ENCODE measurements at places on chromosomes 11 and 22. TPM values are rescaled to one million over a fixed set of nuclear protein-coding genes. Genes with fewer than 3 reads are reported as not detected.

GRCh38 chr22:38397189-38398085 is 57.6 kb downstream of the KCNJ4 start:
- DNase-seq, result peak; percentile 53

DNA sequence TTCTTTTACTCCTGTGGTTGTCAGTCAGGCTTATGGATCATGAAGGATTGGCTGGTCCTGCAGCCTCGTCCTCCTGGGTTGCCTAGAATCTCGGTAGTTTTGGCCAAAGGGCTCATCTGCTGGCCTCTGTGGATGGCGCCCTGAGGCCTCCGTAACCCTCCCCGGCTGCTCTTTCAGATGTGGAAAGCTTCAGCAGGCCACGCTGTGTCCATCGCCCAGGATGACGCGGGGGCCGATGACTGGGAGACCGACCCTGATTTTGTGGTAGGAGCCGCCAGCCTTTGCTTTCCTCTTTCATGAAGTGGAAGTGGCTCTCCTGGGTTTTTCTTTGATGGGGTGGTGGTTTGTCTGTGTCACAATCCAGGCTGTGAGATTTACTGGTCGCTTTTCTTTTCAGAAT is 8.8 kb downstream of the CTTN start:
- no peak for DNase-seq

DNA sequence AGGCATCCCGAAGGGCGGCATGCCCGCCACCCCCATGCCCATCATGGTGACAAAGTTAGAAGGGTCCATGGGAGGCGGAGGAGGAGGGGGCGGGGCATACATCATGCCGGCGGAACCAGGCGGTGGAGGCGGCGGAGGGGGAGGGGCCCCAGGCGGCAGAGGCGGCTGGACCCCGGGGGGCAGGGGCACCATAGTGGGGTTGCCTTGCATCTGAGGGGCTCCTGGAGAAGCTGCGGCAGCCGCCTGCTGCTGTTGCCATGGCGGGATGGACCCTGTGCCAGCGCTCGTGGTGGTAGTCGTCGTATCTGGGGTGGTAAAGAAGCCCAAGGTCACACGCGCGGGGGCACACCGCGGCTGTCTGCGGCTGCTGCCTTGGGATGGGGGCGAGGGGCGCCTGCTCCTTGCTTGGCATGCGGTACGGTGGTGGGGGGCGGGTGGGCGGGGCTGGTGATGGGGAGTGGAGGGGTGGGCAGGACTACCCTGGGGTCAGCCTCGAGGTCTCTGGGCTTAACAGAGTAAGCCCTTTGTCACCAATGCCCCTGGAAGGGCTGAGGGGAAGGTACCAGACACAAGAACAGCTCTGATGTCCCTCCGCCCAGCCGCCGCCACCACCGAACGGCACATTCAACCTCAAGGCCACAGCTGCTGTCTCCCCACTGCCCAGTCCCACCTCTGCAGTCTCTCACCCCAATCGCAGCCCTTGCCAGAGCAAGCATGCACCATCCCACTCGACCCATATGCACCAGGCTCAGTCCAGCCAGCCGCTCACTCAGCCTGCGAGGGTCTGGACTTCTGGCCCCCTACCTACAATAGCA is 6.3 kb upstream of the PYGM start:
- no peak for DNase-seq

- DNase-seq, result peak; percentile 84
These were observed 11.2 kb upstream of the IGLL1 start for GRCh38 chr22:23591201-23591791.

GRCh38 chr11:123362941-123363340 is 67.1 kb upstream of the GRAMD1B start:
- no peak for DNase-seq

C1QTNF5 gene
- total RNA-seq, result 0.32 TPM

- no peak for DNase-seq
These were observed 12.6 kb downstream of the KLHL35 start for GRCh38 chr11:75420224-75421034.

GRCh38 chr22:46001426-46002106 is 24.6 kb upstream of the WNT7B start:
- no peak for DNase-seq

GRCh38 chr11:45048870-45049691 is 97.4 kb upstream of the PRDM11 start:
- DNase-seq, result peak; percentile 69

DNA sequence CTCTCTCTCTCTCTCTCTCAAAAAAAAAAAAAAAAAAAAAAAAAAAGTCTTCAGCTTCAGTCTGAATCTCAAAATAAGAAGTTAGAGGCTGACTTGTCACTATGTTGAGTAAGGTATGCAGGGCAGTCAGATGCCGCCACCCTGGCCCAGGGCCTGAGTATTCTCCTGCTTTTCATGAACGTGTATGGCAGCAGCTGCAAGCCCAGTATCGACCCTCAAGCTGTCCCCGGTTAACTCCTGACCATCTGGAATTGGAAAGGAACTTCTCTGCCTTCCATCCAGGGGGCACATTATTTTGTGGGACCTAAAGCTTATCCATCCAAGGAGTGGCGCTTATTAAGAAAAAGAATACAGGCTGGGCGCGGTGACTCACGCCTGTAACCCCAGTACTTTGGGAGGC is 11.4 kb downstream of the MRGPRD start:
- peak; percentile 10 for DNase-seq

DNA sequence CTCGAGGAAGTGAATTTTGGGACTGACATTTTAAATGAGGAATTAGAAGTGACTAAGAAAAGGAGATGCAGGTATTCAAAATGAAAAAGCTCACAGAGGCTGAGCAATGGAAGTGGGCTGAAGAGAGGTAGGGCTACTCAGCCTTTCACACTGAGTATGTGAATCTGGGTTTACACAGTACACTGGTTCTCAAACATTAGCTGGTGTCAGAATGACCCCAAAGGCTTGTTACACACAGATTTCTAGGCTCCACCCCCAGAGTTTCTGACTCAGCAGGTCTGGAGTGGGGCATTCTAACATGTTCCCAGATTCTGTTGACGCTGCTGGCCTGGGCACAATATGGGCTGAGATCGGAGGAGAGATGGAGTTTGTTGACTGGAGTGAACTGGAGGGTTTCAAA is 32.8 kb downstream of the CADM1 start:
- DNase-seq, result no peak

GRCh38 chr22:44348971-44349560 is 36.3 kb upstream of the SHISAL1 start:
- peak; percentile 63 for DNase-seq

- DNase-seq, result no peak
These were observed 46.1 kb downstream of the RPUSD4 start for GRCh38 chr11:126165311-126165720.

ACR gene
- total RNA-seq, result not detected

- no peak for DNase-seq
These were observed 291.8 kb downstream of the MIAT start for GRCh38 chr22:26949193-26949592.

SLC22A9 gene
- total RNA-seq, result not detected

CBL gene
- total RNA-seq, result 40.5 TPM

DNA sequence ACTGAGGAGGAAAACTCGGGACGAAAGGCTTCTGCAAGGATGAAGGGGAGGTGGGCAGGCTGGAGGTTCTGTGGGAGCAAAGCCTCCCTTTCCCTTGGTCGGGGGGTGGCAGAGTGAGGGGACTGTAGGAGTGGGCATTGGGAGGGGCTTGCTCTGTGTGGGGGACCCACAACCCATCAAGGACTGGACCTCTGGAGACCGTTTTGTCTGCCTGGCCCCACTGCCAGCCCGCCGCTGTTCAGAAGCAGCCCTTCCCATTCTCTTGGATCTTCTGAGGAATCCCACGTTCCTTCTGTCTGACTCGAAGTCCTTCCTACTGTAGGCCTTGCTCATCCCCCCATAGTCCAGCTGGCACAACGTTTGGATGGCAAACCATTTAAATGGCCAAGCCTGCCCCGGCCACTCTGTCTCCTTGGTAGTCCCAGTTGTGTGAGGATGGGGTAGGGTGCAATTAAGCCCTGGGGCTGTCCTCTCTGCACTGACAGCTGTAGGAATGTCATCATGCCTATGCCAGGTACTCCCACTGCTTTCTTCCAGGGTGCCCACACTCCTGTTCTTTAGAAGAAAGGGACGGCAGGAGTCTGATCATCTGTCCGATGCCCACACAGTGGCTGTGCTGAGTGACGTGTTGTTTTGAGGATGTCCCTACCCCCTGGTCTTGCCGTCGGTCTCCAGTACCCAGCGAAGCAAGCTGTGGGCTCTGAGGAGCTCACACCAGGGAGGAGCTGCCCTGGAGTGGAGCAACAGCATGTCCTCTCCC is 17.0 kb upstream of the NECTIN1 start:
- no peak for DNase-seq

VPREB1 gene
- not detected for total RNA-seq

CLTCL1 gene
- 11.8 TPM for total RNA-seq

GRCh38 chr11:709109-709997 is 3.3 kb downstream of the EPS8L2 start:
- no peak for DNase-seq

GGT5 gene
- total RNA-seq, result 10.7 TPM

MS4A3 gene
- total RNA-seq, result not detected

PHLDA2 gene
- total RNA-seq, result 1.2 TPM

DNA sequence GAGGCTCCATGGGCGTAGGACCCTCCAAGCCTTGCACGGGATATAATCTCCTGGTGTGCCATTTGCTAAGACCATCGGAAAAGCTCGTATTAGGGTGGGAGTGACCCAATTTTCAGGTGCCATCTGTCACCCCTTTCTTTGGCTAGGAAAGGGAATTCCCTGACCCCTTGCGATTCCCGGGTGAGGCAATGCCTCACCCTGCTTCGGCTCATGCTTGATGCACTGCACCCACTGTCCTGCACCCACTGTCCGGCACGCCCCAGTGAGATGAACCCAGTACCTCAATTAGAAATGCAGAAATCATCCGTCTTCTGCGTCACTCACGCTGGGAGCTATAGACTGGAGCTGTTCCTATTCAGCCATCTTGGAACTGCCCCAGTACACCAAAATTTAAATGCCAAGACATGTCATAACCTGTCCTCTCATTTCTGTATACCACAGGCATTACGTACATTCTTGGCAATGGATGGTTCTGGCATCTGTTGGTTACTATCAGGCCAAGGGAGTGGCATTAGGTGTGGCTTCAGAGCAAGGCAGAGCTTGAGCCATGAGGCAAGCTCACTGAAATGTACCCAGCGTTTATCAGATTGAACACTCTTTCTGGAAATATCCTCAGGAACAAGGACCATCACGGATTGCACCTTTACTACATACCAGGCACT is 95.4 kb upstream of the GALNT18 start:
- no peak for DNase-seq

- DNase-seq, result no peak
These were observed 1165.1 kb downstream of the LRRC4C start for GRCh38 chr11:40294349-40294735.

DNA sequence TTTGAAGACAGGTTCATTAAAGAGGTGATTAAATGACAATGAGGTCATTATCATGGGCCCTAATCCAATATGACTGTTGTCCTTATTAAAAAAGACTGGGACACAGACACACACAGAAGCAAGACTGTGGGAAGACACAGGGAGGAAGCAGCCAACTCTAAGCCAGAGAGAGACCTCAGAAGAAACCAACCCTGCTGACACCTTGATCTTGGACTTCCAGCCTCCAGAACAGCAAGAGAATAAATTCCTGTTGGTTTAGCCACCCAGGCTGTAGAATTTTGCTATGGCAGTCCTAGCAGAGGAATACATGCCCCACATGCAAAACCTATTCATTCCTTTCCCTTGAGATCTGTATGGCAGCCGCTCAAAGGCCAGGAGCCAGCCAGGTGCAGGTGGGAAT is 35.6 kb upstream of the CACNG2 start:
- no peak for DNase-seq

GRCh38 chr11:92199991-92200390 is 24.6 kb upstream of the FAT3 start:
- DNase-seq, result no peak

- DNase-seq, result no peak
These were observed 1.9 kb downstream of the CNGA4 start for GRCh38 chr11:6240781-6241180.

OR1S1 gene
- not detected for total RNA-seq

DNA sequence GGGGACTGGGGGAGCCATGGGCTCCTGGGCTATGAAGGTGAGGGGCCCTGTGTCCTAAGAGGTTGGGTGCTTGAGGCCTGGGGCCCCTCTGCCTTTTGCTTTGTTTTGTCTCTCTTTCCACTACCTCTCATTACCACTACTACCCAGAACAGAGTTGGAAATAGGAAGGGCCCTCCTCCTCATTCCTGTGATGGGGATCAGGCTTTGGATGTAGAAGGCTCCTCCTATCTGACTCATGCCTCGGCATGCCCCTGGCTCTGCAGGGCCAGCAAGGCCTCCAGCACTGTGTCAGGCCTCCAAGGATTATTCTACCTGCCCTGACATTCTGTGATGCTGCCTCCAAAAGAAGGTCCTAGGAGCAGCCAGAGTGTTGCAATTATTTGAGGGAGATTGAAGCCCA is 766 bp downstream of the IZUMO1R start:
- no peak for DNase-seq

Data from glutamatergic neuron (in vitro differentiated cells).